NCI-H82 (cell line): ENCODE measurements at places on chromosomes 6 and 20.

DNA sequence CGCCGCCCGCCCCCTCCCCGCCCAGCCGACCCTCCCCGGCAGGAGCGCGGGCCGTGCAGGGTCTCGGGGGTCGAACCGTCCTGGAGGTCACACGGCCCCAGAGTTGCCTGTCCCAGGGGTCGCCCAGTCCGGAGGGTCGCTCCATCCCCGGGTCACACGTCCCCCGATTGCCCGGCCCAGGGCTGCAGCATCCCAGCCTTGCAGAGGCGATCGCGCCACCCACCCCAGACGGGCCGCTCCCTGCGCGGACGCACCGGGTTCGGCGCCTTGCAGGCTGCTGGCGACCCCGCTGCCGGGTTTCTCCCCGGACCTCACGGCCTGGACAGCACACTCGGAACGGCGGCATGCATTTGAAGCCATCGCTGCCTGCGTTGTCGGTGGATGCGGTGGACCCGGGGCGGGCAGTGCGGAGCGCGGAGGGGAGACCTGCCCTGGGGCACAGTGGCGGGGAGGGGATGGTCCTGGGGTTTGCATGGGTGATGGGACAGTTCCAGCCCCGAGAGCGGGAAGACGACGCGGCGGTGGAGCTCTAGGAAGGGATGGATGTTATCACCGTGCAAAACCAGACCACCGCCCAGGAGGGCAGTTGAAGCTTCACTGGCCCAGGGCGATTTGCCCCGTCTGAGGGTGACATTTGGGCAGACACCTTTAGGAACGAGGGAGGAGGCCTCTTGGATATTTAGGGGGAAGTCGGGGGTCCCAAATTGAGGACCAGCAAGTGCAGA is 22.7 kb upstream of the FRMD1 start:
- no peak for DNase-seq

GRCh38 chr6:74734901-74735300 is 471.0 kb downstream of the COL12A1 start:
- DNase-seq: no peak

GRCh38 chr6:163945808-163946207 is 531.3 kb downstream of the QKI start:
- DNase-seq: no peak

DNA sequence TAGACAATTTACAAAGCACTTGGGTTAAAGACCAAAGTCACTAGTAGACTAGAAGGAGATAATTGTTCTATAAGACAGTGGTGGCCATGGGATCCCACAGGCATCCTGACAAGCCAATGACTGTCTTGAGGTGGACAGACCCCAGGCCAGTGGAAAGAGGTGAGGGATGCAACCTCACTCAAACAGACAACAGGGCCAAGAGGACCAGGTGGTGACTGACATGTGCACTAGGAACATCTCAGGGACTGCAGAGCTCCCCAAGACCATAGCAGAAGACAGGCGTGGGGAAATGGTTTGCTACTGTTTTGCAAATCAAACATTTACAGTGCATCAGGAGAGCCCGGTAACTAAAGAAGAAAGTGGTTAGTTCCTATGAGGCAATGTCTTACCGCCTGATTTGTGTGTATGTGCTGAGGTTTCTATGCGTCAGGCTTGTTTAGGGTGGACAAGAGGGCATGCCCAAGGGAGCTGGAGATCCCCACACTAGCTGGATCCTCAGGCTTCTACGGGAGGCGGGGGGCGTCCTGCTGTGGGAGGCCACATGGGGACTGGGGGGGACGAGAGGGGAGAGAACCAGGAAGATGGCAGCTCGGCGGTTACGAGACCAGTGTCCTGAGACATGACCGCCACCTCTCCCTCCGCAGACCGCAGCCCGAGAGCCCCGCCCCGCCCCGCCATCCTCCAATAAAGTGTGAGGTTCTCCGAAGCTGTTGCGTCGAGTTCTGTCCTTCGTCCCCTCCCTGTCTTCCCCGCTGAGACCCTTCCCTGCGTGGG is 623 bp upstream of the MRPS26 start:
- peak; percentile 91 for DNase-seq

- no peak for DNase-seq
Measured at GRCh38 chr6:1603708-1604107, 6.0 kb upstream of the FOXC1 start.

DNA sequence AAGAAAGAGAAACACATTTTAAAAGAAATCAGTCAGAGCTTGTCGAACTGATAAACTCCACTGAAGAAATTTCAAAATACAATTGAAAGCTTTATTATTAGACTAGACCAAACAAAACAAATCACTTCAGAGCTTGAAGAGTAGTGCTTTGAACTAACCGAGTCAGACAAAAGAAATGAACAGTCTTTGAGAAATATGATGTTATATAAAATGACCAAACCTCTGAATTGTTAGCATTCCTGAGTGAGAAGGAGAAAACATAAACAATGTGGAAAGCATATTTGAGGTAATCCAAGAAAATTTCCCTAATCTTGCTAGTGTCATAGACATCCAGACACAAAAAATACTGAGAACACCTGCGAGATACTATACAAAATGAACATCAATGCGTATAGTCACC is 13.2 kb upstream of the CST4 start:
- no peak for DNase-seq
